ENCODE measurements at places on chromosomes 7 and 10.

DNA sequence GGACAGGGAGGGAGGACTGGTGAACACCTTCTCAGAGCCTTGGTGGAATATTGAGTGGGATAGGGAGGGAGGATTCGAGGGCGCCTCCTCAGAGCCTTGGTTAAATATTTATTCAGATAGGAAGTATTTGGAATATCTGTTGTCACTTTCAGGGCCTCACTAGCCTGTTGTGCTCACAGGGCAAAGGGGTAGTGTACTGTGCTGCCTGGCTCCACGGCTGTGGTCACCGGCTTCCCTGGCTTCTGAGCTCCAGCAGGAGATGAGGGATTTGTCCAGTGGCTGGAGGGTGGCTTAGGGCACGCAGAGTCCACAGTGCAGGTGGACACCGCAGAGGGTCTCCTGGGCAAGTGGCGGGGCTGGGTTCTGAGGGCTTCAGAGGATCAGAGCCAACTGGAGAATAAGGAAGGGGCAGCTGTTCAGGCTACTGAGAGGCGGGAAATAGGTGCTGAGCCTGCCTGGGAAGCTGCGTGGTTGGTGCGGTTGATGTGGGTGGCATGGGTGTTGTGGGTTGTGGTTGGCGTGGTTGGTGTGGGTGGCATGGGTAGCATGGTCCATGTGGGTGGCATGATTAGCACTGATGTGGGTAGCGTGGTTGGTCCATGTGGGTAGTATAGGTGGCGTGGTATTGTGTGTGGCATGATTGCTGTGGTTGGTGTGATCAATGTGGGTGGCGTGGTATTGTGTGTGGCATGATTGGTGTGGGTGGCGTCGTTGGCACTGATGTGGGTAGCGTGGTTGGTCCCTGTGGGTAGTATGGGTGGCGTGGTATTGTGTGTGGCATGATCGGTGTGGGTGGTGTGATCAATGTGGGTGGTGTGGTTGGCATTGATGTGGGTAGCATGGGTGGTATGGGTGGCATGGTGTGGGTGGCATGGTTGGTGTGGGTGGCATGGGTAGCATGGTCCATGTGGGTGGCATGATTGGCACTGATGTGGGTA is 16.7 kb downstream of the INPP5A start:
- no peak for DNase-seq

GRCh38 chr10:116925056-116925455 is 75.8 kb downstream of the ENO4 start:
- DNase-seq: no peak

DNA sequence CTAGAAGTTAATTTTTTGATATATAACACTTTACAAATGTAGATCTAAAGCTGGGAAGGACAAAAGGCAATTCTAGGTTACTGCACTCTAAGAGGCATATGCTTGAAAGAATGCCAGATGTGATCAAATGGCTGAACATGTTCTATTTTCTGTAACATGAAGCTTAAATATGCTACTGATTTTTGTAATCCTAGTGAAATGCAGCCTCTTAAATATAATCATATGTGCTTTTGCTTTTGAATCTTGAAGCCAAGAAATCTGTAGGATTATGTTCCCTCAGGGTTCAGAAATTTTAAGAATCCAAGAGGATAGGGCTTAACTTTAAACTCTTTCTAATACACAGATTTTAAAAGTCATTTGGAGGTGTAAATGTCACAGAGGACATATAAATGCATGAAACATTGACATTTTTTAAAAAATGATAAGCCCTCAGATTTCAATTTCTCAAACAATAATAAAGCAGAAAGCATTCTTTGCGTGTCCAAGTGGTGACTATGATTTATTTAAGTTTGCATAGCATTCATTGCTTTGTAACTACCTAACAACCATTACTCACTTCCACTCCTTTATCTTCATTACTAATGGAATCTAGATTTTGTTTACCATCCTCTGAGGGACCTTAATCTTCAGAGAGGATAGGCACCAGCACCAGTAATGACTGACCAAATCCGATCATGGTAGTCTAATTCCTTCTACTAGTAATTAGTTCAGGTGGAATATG is 170.4 kb downstream of the MAGI2 start:
- no peak for DNase-seq

DNA sequence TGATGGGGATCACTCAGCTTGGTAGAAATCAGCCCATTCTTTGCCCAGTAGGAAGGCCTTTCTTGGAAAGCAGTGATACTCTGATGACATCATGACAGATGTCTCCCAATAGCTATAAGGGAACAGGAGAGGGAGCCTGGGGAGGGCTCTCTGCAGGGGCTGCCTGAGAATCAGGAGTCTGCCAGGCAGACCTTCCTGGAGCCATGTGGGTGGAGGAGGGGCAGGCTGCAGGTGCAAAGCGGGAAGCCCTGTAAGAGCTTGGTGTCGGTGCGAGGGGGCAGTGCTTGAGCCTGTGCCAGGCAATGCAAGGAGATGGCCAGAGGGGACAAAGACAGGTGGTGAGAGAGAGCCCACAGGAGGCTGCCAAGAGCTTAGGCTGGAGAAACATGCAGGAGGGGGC is 5.0 kb upstream of the TNS3 start:
- no peak for DNase-seq

DNA sequence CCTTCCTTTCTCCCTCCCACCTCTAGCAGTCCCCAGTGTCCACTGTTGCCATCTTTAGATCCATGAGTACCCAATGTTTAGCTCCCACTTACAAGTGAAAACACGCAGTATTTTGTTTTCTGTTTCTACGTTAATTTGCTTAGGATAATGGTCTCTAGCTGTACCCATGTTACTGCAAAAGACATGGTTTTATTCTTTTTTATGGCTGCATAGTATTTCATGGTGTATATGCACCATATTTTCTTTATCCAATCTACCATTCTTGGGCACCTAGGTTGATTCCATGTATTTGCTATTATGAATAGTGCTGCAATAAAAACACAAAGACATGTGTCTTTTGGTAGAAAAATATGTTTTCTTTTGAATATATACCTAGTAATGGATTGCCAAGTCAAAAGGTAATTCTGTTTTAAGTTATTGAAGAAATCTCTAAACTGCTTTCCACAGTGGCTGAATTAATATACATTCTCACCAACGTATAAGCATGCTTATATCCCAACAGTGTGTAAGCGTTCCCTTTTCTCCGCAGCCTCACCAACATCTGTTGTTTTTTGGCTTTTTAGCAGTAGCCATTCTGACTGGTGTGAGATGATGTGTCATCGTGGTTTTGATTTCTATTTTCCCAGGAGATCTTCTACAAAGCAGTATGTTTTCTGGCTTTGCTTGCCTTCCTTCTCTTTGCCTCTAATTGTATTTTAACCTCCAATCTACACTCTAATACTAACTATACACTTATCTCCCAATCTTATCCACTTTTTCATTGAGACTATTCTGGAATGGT is 179.5 kb upstream of the PHF14 start:
- DNase-seq: no peak

DNA sequence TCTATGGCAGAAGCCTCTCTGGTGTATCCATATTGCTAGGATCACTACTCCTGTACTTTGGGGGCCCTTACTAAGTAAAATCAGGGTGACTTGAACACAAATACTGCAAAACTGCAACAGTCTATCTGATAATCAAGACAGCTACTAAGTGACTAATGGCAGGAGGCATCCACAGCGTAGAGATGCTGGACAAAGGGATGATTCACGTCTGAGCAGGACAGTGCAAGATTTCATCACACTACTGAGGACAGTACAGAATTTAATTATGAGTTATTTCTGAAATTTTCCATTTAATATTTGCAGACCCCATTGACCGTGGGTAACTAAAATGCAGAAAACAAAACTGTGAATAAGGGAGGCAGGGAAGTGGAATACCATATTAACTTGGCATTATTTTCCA is 10.4 kb downstream of the CUL2 start:
- DNase-seq: no peak

DNA sequence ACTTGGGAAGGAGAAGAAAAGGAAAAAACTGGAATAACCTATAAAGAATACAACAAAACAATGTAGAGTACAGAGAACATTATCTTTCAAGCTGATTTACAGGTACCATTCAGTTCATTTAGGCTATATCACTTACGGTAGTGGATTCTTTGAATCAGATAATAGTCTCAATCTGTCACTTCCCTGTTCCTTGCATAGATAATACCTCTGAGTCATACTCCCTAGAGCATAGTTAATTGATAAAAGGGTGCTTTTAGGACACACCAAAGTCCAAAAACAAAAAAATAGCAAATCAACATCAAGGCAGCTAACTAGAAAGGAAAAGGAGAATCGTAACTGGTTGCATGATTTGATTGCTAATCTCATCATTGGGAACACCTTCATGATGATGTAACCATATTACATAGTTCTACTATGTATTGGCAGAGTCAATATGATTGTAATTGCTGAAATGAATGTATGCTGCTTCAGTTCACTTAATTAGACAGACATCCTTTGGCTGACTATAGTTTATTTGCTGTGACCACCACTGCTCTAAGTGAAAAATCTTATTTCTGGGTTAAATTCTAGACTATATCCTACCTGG is 844.4 kb downstream of the GATA3 start:
- DNase-seq: no peak

- no peak for DNase-seq
Measured at GRCh38 chr7:155568842-155569494, 22.6 kb upstream of the CNPY1 start.

- no peak for DNase-seq
Measured at GRCh38 chr7:931871-932650, 22.4 kb downstream of the ADAP1 start.

- DNase-seq: no peak
Measured at GRCh38 chr7:5344342-5344741, 61.6 kb downstream of the SLC29A4 start.

GRCh38 chr7:14233868-14234369 is 244.5 kb upstream of the ETV1 start:
- DNase-seq: no peak

Data from activated naive CD4-positive, alpha-beta T cell (primary cell).